ENCODE measurements at places on chromosomes 11 and 22.

DNA sequence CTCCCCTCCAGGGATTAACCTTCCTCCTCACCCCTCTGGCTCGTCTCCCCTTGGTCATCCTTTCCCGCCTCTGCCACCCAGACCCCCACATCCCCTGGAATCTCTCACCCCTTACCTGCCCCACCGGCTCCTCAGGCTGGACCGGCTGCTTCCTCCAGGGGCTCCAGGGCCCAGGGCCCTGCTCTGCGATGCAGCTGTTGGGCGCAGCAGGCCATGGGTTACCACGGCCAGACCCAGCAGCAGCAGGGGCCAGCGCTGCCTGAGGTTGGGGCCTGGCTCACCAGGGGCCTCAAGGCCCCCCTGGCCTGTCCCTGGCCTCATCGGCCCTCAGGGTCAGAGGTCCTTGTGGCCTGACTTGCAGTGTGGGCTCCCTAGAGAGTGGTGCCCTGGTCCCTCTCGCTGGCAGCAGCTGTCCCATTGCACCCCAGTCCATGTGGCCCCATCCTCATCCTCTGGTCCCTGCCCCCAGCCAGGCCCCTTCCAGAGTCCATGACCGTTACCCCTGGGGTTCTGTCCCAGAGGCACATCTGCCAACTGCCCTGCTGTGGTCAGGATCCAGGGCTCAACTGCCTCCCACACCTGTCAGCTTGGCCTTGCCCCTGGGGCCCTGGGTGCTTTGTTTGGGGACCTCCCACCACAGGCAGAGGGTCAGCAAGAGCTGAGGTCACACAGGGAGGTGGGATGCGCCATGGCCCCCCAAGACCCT lies at the start of gene IGLL1:
TSS of gene IGLL1 (minus strand) at position 421 of the 706 bp plus-strand sequence. CDS start at position 321, 100 bp downstream.
- no peak for DNase-seq

- DNase-seq: no peak
These were observed 22.9 kb upstream of the RCE1 start for GRCh38 chr11:66820381-66820780.

- DNase-seq: no peak
These were observed 704.0 kb downstream of the KCNA4 start for GRCh38 chr11:29312812-29313211.

DNA sequence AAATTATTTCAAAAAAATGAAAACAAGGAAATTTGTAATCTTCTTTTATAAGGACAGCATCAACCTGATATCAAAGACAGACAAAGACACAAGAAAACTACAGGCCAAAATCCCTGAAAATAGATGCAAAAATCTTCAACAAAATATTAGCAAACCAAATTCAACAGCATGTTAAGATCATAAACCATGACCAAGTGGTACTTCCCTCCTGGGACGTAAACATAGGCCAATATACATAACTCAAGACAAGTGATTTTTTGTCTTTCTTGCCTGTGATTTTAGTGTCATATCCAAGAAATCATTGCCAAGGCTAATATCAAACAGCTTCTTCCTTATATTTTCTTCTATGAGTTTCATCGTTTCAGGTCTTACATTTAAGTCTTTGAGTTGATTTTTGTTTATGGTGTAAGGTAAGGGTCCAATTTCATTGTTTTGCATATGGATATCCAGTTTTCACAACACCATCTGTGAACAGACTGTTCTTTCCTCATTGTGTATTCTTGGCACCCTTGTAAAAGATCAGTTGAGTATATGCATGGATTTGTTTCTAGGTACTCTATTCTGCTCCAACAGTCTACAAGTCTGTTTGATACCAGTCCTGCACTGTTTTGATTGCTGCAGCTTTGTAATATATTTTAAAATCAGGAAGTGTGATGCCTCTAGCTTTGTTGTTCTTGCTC lies 50.0 kb downstream of the SBF2 start:
- DNase-seq: no peak

- DNase-seq: no peak
These were observed 79.3 kb upstream of the SHANK2 start for GRCh38 chr11:71331631-71332030.

Measured in activated CD4-positive, CD25-positive, alpha-beta regulatory T cell (primary cell).